ENCODE measurements at places on chromosomes 2 and 18. TPM values are rescaled to one million over a fixed set of nuclear protein-coding genes. Genes with fewer than 3 reads are reported as not detected.

DNA sequence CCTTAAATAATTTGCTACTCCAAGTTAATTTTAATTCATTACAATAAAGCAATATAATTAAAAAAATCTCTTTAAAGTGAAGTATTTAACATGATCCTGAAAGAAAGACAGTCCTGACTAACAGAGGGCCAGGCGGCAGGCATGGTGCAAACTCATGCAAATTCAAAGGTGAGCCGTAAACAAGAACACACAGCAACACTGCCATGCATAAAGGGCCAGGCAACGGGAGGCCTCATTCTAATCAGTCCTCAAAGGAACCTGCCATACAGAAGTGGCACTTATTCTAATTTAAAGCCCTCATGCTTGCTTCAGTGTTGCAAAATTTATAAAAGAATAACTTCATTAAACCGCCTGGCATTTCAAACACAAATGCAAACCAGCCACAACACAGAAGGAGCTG is 277.0 kb downstream of the ZNF521 start:
- DNase-seq, result no peak

GRCh38 chr2:163213661-163214081 is 375.1 kb upstream of the KCNH7 start:
- no peak for DNase-seq

DNA sequence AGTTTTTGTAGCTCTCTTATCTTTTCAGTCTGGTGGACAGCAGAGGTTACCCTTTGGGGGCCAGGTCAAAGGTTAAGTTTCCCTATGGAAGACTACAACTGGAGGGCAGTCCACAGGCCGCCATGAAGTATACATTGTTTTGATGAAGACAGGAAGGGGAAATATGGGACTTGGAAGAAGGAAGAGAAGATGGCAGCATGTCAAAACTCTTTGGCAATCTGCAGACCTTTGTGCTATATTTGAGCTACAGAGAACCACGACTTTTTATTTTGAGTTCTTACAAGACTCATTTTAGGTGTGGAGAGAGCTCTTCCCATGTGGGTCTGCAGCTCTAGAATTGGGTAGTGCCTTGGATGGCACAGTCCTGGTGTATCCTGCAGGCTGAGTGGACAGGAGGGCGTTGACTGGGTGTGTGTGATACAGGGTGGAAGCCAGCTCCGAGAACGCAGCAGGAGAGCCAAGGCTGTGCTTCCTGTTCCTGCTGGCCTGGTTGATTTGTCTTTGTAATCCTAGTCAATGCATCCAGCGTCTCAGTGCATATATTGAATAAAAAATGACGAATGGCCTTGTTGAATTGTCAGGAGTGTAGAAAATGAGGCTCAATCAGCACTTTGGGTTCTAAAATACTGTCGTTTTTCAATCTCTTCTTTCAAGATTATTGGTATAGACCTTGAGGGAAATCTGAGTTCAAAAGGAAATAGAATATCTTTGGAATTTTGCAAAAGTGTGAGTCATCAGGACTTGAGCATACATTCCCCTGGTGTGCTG is 11.5 kb downstream of the ITGA6 start:
- no peak for DNase-seq

DNA sequence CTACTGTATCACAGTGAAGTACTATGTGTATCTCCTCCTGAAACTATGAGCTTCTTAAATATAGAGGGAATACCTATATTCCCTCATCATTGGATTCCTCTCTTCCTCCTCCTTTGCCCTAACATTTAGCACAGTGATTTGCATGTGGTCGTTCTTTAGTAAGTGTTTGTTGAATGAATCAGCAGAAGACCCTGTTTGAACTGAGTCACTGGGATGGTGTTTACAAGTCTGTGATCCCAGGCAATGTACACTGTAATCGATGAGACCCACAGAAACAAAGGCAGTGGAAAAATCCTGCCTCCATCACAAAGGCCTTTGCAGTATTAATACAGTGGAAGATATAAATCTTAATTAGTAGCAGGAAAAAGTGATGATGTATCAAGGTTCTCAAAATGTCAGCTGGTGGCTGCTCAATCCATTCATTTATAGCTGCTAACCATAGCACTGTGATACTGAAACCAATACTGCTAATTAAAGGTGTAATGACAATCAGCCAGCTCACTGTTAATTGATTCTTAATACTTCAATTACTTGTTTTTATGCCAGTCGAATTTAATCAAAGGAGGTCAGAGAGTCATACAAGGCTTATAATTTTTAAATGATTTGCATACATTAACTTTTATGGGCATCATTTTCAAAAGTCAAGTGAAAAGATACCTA is 20.8 kb upstream of the MYO3B start:
- DNase-seq, result no peak

GRCh38 chr18:10713409-10713808 is 187.6 kb downstream of the NAPG start:
- DNase-seq, result no peak

The LDLRAD4 gene
- total RNA-seq, result 0.29 TPM

The TTR gene
- total RNA-seq, result not detected
